ENCODE measurements at places on chromosomes 4 and X.
A peak's percentile ranks its signal among the peaks of the same experiment; 100 is the strongest.

- no peak for DNase-seq
Measured at GRCh38 chrX:38500866-38501265, 60.5 kb upstream of the TSPAN7 start.

DNA sequence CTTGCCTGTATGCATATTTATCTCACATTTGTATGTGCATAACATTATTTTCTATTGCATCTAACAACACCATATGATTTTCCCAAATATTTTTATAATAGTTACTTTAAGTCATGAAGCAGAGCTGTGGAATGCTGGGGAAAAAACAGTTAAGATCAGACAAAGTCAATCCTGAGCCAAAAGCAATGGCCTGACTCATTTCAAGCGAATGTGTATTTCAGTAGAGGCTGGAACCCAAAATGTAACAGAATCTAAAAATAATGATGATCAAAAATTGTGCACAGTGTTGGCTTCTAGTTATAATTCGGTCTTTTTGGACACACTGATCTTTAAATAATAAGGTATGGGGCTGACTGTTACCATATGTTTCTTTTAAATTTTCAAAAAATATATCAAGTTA, 516.2 kb upstream of the ADGRL3 start:
- DNase-seq: no peak

GRCh38 chr4:86055898-86056297, 304.0 kb downstream of the MAPK10 start:
- DNase-seq: no peak

DNA sequence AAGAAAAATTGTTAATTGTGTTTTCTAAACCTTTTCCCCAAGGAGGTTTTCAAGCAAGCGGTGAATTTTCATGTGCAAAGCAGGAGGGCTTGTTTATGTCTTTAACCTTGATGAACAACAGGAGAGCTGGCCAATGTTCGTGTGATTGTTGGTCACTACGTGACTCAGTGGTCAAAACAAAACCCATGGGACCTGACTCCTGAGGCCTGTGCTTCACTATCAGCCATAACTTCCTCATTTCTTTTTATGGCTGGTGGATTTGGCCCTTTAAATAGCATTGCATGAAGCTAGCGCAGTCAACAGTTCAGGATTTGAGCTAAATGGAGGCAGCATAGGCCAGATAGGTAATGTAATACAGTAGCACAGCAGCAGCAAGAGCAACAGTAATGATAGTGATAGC, 80.5 kb downstream of the MID1IP1 start:
- no peak for DNase-seq

DNA sequence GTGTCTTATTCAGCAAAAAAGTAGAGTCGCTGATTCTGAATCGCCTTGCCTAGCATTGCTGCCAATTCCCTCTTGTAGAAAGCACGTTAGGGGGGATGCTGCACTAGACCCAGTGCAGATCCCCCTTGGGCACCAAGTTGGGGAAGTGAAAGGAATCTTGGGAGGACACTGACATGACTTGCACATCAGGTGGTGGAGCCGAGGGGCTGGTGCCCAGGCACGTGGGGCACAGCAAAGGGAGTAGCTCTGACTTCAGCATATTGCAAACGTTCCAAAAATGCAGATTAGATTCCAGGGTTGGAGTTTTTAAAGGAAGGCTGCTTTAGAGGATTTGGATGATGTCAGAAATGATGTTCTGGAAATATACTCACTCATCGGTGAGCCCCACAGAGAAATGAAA, 47.4 kb upstream of the GPM6B start:
- DNase-seq: no peak

- DNase-seq: no peak
Measured at GRCh38 chr4:105248613-105249012, 101.9 kb downstream of the TET2 start.

DNA sequence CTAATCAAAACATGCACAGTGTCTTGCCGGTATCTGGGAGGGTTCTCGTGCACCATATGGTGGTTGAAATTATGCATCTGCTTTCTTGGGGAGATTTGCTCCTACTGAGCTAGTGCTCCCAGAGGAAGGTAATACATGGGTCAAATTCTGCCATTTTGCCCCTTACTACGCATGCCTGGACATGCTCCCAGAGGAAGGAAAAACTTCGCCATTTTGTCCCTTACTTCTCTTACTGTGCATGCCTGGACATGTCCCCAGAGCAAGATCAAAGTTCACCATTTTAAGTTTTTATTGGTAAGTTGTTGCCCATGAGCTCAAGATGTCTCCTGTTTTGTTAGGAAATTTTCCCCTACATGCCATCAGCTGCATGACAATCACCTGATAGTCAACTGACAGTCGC, 252.1 kb upstream of the KLHL4 start:
- no peak for DNase-seq

- DNase-seq: no peak
Measured at GRCh38 chrX:12971282-12972003, 3.5 kb upstream of the TMSB4X start.

GRCh38 chr4:43843501-43843900, 605.1 kb downstream of the KCTD8 start:
- DNase-seq: no peak

- DNase-seq: no peak
Measured at GRCh38 chrX:47560179-47560933, 649 bp upstream of the ARAF start.

GRCh38 chr4:185730849-185731608, 81.0 kb downstream of the SORBS2 start:
- DNase-seq: no peak

DNA sequence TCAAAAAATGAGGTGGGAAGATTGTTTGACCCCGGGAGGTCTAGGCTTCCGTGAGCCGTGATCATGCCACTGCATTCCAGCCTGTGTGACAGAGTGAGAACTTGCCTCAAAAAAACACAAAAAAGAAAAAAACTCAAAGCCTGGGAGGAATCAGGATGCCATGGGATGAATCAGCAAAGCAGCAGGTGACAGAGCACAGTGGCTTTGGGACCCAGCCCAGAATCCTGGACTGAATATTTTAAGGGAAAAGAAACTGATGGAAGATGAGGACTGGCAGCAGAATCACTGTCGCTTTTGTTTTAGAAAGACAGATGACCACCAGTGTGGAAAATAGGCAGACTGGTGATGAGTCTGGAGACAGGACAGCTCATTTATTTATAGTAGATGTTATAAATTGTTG, 16.6 kb downstream of the S100G start:
- DNase-seq: no peak

DNA sequence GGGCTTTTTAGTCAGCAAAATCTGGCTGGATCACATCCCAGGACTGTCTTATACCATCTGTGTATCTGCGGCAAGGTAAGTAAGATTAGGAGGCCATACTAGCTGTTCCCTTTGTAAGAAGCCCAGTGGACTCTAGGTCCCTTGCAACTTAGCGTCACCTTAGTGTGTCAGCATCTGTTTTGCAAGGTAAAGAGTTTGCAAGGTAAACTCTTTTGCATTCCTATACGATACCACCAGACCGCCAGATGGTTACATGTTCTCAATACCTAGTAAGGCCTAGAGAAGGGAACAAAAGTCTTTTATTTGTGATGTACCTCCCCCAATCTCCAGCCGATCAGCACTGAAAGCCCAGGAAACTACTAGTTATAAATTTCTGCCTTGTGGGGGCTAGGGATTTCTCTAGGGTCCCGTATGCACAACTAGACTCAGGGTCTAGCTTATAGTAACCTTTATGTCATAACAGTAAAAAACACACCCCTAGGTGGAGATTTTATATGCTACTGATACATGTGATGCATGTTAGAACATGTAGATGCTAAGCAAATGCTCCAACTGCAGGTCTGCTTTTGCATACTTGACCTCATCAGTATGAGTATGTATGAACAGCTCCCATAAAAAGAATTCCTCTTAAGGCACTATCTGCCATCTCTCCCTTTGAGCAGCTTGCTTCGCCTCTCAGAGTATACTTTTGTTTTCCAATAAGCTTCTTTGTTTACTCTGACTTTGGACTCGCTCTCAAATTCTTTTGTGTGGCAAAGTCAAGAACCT, 78.4 kb downstream of the KCNIP4 start:
- no peak for DNase-seq

GRCh38 chrX:109740433-109740809, 7.4 kb upstream of the ACSL4 start:
- no peak for DNase-seq

DNA sequence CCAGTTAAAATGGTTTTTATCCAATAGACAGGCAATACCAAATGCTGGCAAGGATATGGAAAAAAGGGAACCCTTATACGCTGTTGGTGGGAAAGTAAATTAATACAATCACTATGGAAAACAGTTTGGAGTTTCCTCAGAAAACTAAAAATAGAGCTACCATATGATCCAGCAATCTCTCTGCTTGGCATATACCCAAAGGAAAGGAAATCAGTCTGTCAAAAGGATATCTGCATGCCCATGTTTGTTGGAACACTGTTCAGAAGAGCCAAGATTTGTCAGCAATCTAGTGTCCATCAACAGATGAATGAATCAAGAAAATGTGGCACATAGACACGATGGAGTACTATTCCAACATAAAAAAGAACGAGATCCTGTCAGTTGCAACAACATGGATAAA, 91.0 kb upstream of the SH3RF1 start:
- DNase-seq: no peak

DNA sequence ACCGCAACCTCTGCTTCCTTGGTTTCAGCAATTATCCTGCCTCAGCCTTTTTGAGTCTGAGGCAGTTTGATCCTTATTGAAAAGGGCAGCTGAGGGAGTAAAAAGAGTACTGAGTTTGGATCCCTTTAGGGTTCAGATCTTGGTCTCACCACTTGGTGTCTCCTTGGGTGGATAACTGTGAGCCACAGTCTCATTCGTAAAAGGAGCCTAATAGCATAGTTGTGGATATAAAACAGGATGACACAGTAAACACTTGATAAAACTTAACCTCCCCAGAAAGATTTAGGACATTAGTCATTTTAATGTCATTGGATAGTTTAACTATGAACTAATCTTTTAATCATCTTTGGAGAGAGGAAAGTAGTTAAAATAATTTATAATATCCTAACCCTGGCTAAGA, 173.0 kb downstream of the ANK2 start:
- DNase-seq: no peak

DNA sequence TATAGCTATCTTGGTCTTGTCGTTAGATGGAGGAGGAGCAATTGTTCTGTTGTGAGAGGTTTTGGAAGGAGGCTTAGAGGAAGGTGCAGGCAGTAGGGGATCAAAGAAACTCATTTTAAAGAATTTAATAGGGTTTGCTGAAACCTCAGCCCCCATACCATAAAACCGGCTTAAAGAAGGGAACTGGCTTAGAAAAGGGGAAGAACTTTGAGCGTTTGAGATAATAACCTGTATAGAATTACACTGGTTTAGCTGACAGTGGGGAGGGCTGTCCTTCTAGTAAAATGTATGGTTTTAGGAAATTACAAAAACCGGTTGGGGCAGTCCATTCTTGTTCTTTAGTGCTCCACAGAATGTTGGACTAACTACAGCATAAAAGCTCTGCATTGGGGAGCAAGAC, 128.1 kb downstream of the KDM6A start:
- no peak for DNase-seq

DNA sequence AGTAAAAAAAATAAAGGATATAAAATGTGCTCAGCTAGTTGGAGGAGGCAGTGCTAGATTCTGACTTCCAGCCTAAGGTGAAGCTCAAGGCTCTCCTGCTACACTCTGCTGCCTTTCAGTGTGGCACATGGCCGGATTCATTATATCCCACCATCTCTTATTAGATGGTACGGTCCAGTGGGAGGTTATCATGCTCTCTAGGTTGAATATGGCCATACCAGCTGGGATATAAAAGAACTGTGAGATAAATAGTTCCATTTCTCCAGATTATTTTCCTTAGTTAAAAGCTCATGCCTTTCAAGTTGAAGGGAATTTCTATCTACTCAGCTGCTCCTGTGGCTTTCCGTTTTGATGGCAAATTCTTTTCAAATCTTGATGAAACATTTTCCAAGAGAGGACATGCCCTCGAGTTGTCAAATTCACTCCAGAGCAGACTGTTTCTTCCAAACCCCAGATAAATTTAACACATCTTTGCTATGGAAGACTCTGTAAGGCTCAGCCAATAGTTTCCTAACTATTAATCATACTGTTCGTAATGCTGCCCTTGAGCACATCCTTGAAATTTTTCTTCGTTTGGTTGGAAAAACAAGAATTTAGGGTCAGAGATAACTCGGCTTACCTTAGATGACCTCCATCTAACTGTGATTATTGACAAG, 2.2 kb upstream of the MGARP start:
- DNase-seq: no peak

- no peak for DNase-seq
Measured at GRCh38 chrX:28884823-28885222, 297.6 kb downstream of the IL1RAPL1 start.

GRCh38 chr4:177308125-177308524, 1.5 kb upstream of the NEIL3 start:
- no peak for DNase-seq

- DNase-seq: peak; percentile 12
Measured at GRCh38 chr4:153154007-153154975, 50.0 kb upstream of the TRIM2 start.

DNA sequence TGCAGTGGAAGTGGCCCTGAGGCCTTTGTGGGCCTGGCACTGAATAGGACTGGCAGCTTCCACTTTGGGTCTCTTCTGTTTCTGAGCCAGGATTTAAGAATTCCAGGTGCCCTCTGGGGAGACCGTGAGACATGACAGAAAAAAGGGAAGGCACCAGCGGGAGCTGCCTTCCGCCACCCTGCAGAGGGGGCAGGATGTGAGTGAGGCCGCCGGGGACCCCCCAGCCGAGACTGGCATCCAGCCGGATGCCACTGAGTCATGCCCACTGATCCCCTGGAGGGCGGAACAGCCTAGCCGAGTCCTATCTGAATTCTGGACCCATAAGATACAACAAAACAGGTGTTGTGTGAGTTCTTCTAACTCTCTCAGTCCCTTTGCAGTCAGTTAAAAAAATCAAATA, 41.3 kb downstream of the C4orf50 start:
- no peak for DNase-seq

- DNase-seq: no peak
Measured at GRCh38 chr4:77593101-77593500, 12.5 kb upstream of the CXCL13 start.

GRCh38 chrX:134658002-134658759, at the start of gene PLAC1:
PLAC1 (minus strand) TSS chrX:134658471; CDS start chrX:134566682, 91,789 bp downstream.
- DNase-seq: peak; percentile 24

GRCh38 chr4:139641218-139641617, 24.4 kb upstream of the MGST2 start:
- no peak for DNase-seq

GRCh38 chr4:7703688-7704087, 236.0 kb downstream of the AFAP1 start:
- no peak for DNase-seq

DNA sequence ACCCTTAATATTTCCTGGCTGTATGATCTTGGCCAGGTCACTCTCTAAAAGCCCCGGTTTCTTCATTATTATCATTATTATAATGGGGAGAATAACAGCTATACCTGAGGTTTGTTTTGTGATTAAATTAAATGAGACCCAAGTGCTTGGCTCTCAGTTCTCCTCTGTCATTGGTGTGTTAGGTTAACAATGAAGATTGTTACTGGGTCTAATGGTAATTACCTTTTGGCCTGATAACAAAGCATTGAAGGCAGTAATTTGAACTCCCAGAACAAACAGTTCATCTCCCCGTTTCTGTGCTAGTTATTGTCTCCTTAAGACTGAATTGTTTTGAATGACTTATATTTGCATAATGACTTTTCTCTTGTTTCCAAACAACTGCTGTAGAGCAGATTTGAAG, 6.8 kb upstream of the ANAPC4 start:
- DNase-seq: no peak

GRCh38 chr4:821631-822030, 4.3 kb downstream of the CPLX1 start:
- DNase-seq: no peak
